ENCODE measurements at places on chromosomes 5 and 9.

DNA sequence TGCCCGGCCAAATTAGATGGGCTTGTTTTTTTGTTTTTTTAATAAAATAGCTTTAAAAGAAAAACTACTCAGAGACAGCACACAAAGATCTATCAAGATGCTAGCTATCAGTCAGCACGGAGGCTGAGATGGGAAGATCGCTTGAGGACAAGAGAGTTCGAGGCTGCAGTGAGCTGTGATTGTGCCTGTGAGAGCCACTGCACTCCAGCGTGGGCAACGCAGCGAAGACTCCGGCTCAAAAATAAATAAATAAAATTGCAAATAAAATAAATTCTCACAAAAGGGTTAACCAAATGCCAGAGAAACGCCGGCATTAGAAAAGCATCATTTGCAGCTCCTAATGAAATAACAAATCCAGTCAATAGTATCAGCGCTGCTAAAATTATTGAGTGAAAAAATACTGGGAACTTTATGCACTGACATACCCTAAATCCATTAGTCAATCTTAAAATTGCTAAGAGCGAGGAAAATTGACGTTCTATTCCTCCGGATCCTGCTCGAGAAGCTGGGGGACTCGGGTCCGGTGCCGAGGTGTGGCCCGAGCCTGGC lies 681 bp downstream of the CPLANE1 start:
- DNase-seq = no peak

DNA sequence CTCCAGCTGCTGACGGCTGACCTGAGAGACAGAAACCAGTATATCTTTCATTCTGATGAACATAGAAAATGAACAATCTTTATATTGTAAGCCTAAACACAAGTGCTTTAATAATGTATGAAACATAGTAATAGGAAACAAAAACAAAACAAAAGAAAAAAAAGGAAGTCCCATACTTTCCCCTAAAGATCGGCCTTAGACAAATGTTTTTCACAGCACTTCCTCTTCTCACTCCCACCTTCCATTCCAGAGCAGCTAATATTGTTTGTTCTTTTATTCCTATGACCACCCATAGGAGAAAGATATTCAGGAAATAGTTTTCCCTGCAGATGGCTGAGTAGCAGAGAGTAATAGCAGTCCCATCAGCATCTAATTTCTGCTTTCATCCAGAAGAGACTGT lies 194.4 kb upstream of the SLC27A6 start:
- no peak for DNase-seq

DNA sequence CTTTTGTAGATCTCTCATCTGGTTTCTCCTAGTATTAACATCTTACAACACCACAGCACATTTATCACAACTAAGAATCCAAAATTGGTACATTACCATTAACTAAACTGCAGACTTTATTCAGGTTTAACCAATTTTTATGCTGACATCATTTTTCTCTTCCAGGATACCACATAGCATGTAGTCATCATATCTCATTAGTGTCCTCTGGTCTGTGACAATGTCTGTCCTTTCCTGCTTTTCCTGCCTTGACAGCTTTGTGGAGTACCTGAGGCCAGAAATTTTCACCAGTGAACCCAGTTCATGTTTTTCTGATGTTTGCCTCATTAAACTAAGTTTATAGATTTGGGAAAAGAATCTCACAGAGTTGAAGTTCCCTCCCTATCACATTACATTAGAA lies 294.7 kb upstream of the TNC start:
- no peak for DNase-seq

GRCh38 chr9:117375956-117376355 lies 38.9 kb downstream of the ASTN2 start:
- no peak for DNase-seq

DNA sequence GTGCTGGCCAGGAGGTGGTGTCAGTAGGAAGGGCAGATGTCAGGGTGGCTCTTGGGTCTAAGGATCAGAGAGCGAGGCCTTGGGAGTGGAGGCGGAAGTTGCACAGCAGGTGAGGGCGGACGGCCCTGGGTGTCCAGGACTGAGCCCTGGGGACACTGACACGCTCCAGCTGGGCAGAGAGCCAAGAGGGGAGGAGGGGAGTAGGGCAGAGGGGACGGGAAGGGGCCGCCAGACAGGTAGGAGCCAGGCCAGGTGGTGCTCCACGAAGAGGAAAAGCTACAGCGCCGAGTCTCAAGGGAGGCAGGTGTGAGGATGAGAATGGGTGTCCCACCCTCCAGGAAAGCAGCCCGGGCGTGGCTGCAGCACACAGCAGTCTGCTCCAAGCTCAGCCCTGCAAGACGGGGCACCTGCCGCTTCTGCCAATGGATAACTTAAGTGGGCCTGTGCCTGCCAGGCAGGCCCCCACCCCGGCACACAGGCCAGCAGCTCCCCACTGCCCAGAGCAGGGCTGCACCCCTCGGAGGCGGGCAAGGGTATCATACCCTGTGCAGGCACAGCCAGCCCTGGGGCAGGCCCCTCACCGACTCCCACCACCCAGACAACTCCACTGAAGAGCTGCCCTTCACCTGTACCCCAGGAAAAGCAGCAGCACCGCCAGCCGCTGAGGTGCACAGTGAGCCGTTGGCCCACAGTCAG lies 4.9 kb downstream of the TPRN start:
- no peak for DNase-seq

Data from esophagus muscularis mucosa (tissue), 4 donors.